Caco-2 (cell line): ENCODE measurements at places on chromosomes 1 and 21. TPM values are rescaled to one million over a fixed set of nuclear protein-coding genes. Genes with fewer than 3 reads are reported as not detected.

LIPI gene
- not detected in 2 replicates for total RNA-seq

SV2A gene
- 4.7 TPM in 2 replicates for total RNA-seq

PWP2 gene
- 30.6 and 31.8 TPM in 2 replicates for total RNA-seq

DNALI1 gene
- 0.21 and 0.27 TPM in 2 replicates for total RNA-seq

DNAH14 gene
- 57.3 and 63.2 TPM in 2 replicates for total RNA-seq

GPR25 gene
- total RNA-seq, result not detected in 2 replicates
